ENCODE measurements at places on chromosomes 12 and 14.

DNA sequence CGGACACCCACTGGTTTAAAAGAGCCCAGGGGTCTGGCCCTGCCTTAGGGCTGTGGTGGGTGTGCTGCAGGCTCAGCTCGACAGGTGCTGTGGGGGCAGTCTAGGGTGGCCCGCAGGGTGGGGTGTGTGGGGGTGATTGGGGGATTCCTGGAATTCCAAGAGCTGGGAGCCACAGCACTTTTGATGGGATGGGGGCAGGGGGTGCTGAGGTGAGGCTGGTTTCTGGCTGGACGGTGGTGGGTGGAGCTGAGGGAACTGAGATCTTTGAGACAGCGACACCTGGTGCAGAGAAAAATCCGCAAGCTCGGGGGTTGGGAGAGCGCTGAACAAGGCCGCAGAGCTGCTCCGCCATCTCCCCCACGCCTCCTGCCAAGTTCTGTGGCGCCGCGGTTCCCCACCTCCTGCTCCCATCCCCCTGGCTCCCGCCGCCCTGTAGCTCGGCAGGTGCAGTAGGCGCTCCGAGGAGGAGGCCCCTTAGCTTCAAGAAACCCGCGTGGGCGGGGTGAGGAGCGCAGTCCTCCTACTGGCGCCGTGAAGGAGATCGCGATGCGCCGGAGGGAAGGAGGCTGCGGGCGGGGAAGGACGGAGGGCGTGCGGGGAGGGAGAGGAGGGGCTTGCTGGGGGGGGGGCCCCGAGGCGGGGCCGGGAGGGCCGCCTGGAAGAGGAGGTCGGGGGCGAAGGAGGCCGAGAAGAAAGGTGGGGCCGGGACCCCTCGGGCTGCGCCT lies 1.3 kb upstream of the TEDC1 start:
- peak; percentile 62 for DNase-seq

DNA sequence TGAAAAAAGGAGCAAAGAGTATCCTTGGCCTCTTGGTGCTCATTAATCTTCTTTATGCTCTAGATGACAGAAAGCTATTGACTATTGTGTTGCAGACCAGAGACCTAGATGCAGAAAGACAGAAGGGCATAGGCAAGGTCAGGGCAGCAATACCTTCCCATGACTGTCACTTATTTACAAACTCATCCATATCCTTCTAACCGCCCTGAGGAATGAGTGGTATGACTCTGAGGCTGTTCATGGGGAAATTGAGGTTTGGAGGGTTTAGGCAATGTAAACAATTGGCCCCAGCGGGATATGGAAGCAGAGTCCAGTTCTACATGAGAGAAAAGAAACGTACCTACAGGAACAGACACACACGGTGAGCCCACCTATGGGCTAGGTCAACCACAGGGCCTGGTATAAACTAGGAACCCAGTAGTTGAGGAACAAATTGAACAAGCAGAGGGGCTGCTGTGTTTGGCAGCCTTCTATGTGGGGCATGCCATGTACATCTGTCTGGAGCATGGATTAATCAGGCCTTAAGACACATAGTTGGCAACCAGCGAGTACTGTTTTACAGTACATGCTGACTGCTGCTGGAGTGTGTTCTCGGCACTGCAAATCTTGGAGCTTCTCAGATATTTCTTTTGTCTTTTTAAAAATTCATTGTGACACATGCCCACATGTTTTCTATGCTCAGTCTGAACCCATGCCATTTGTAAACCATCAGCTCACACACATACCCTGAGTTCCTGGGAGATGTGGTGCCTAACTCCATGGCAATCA lies 159.7 kb upstream of the NTF3 start:
- DNase-seq, result no peak

DNA sequence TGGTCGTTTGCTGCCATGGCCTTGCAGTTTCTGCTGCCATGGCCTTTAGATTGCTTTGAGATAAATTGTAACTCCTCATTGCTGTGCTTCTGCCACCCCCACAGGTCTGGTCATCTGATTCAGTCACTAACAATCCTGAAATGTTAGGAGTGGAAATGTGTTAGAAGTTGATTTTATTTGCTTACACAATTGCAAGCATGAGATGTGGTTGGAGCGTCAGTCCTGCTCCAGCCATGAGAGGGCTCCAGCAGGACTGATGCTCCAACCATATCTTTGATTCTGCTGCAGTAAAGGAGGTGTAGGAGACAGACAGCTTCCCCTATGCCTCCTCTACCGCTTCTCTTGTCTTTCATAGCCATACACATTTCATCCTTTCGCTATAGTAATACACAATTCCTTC lies 226.8 kb upstream of the RGS6 start:
- no peak for DNase-seq

GRCh38 chr12:82857911-82858533 lies 171.3 kb downstream of the TMTC2 start:
- DNase-seq, result no peak

DNA sequence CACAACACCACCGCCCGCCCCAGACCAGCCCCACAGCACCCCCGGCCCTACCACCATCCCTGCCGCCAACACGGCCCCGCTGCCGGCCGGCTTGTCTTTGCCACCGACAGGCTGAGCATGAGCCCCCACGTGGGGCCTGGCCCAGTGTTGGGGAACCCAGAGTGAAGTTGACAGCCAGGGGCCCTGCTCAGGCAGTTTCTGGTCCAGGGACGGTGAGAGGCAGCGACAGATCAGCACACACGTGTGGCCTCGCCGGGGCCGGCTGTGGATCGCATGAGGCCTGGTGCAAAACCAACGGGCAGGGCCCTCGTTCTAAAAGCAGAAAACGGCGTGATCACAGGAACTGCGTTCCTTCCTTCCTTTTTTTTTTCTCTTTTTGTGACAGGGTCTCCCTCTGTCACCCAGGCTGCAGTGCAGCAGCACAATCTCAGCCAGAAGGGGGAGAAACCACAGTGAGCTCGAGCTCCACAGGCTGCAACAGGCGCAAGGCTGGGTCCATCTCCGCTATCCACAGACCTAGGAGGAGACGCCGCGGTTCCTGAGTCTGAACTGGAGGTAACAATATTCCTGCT lies 50.5 kb upstream of the FBRSL1 start:
- no peak for DNase-seq

DNA sequence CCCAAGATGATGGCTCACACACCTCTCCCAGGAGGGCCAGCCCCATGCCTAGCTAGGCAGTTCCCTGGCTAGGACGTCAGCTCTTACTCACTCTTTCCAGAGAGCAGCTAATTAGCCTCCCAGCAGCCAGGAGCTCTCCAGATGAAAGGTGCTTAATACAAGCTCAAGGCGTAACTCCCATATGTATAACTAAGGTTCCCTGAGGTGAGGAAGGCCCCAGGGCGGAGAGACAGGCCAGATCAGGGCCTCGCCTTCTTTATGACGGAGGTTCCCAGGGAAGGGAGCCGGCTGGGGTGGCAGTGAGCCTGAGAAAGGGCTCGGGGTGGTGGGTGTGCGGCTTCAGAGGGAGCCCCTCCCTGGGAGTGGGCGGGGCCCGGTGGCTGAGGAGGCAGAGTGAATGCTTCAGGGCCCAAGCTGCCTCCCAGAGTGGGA lies 26.4 kb upstream of the ZFP36L1 start:
- no peak for DNase-seq

DNA sequence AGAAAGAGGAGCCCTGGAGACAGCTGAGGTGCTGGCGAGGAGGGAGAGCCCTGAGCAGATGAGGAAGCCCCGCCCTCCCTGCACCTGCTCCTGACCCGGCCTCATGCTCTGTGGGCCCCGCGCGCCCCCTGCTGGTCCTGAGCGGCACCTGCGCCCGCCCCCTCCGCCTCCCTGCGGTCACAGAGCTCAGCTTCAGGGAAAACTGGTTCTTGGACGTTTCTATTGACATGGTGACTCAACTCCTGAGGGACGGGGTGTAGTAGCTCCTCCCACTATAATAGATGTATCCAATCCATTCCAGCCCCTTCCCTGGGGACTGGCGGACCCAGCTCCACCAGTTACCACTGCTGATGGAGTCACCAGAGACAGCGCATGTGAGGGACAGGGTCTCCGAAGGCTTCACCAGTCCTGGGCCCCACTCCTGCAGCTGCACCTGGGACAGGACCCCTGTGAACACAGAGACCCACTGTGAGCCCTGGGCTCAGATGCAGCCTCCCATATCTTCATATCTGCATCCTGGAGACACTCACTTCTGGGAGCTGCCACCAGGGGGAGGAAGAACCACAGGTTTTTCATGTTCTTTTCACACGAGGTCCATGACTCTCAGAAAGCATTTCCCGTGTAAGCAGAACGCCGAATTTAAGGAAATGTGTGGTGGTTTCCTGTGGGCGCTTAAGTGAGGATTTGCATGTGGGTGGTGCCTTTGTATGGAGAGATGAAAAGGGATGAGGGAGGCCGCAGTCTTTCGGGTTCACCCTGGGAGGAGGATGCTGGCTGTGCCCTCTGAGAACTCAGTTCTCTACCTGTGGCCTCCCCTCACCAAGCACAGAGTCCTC lies 1346.4 kb downstream of the TMEM121 start:
- DNase-seq, result no peak

DNA sequence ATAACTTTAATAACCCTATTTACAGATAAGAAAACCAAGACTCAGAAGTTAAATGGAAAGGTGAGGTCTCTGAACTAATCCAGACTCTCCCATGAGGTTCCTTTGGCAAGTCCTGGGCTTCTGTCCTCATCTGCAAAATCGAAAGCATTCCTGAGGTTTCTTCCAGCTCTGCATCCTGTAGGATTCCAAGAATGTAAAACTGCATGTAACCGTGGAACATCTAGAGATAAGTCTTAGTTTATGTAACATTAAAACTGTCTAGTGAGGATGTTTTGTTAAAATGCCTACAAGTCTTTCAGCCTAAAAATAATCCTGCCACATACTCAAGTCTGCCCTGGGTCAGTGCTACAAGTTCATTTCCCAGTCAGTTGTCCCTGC lies 7.3 kb upstream of the ITFG2 start:
- DNase-seq, result no peak

- DNase-seq, result no peak
Observed at GRCh38 chr14:66046035-66046434, 440.1 kb upstream of the CCDC196 start.

- DNase-seq, result no peak
Observed at GRCh38 chr12:104115587-104115975, 22.4 kb downstream of the NFYB start.

- DNase-seq, result no peak
Observed at GRCh38 chr14:32072676-32073075, 4.4 kb upstream of the ARHGAP5 start.

GRCh38 chr12:12909995-12910420 lies 18.6 kb downstream of the GPRC5A start:
- DNase-seq, result no peak

GRCh38 chr14:74064883-74065282 lies 19.4 kb downstream of the ALDH6A1 start:
- DNase-seq, result no peak

DNA sequence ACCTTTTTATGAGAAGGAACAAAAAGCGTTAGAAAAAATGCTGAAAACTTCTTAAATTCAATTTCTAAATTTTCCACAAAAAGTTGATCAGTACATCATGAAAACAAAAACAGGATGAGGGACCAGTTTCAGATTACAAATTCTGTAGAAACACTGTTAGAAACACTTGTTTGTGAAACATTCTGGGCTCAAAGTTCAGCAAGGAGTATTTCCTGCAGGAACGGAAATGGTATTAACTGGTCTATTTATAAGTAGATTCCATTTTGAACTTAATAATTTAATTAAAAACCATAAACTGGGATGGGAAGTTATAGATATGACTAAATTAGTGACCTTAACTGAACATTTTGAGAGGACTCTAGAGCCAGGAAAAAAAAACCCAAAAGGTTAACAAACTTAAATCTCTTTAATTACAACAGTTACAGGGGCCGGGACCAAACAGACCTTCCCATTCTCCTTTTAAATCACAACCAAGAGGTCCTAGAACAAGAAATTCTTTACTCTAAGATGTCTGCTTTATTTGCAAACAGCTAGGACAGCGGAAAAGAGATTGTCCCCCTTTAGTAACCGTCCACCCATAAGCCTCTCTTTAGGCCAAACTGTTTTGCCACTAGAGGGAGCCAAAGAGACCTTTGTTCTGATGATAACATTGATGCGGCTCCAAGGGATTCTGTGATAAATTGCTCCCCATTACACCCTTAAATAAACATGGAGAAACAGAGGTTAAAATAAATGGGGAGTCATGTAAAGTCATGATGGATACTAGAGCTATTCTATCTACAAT lies 69.0 kb upstream of the RERGL start:
- no peak for DNase-seq

DNA sequence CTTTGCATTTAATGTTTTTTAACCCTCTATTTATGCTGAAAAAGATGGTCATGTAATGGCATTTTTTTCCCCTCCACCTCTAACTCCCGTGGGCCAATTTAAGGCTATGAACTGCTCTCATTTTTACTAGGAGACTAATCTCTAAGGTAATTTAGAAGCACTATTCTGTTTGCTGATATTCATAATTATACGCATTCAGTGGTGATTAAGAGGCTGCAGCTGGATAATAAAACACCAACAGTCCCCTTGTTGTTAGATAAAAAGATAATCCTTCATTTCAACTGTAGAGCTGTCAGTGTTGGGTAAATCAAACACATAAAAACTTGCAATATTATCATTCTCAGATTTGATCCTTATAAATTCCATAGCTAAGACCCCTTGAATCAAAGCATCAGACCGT lies 8.9 kb downstream of the MYO1H start:
- DNase-seq, result no peak

GRCh38 chr12:27602516-27602915 lies 78.5 kb downstream of the PPFIBP1 start:
- DNase-seq, result no peak

DNA sequence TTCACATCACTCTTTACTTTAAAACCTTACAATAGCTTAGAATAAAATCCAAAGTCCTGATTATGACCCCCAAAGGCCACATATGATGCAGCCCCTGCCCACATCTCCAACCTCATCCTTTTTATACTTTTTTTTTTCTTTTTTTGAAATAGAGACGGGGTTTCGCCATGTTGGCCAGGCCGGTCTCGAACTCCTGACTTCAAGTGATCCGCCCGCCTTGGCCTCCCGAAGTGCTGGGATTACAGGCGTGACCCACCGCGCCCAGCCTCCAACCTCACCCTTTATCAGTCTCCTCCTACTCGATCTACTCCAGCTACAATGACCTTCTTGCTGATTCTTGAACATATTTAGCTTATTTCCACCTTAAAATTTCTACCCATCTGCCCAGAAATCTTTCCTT lies 1.2 kb upstream of the MAPKAPK5 start:
- no peak for DNase-seq

- no peak for DNase-seq
Observed at GRCh38 chr14:67079846-67080245, 109.4 kb upstream of the GARIN2 start.

- DNase-seq, result no peak
Observed at GRCh38 chr12:105077435-105077834, 6.8 kb downstream of the ALDH1L2 start.

GRCh38 chr14:54423991-54424390 lies 17.2 kb downstream of the CNIH1 start:
- no peak for DNase-seq

GRCh38 chr12:124188561-124189405 lies 106.1 kb upstream of the RFLNA start:
- DNase-seq, result no peak
